ENCODE measurements at places on chromosomes 13 and 19. TPM values are rescaled to one million over a fixed set of nuclear protein-coding genes. Genes with fewer than 3 reads are reported as not detected.
A peak's percentile ranks its signal among the peaks of the same experiment; 100 is the strongest.

GRCh38 chr13:39484506-39485313 is 118.3 kb downstream of the LHFPL6 start:
- no peak overlapping the region for H3K4me3 ChIP-seq
- no peak for DNase-seq
- no peak overlapping the region for H3K27ac ChIP-seq

GRCh38 chr13:66926200-66926850 is 303.8 kb downstream of the PCDH9 start:
- H3K4me3 ChIP-seq = no peak overlapping the region
- no peak for DNase-seq
- no peak overlapping the region for H3K27ac ChIP-seq
- no peaks in the 10 kb centered on the region for H3K27me3 ChIP-seq

DNA sequence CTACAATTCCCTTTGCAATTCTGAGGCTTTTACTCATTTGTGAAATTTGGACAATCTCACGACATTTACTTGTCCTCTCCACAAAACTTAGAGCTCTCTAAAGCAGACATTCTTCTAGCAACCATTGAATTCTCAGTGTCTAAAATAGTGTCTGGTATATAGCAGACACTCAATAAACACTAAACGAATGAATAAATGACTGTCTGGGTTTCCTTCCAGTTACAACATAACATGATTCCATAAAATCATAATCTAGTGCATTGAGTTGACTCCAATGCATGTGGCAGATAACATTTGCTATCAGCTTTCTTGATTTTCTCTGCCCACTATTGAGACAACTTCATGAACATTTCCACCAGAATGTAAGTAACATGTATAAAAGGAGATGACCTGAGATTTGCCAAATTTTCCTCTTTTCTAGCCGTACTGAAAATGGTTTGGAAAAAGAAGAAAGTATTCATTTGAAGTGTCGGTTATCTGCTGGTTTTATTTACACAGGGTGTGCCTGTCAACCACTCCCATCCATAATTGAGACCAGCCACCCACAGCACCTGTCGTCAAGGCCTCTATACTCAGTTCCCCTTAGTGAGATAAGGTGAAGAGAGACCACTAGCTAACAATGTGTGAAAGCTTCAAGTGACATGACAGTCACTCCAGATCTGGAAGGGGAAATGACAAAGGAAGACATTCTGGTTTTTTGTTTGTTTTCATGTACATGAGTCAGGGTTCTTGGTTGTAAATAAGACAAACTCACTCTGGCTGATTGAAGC is 4.8 kb upstream of the SERP2 start:
- H3K27ac ChIP-seq = no peak overlapping the region
- DNase-seq = no peak
- H3K4me3 ChIP-seq = no peak overlapping the region
- peaks cover 3% of the 10 kb centered on the region for H3K27me3 ChIP-seq

- no peak for DNase-seq
- no peaks in the 10 kb centered on the region for H3K4me1 ChIP-seq
- no peaks in the 10 kb centered on the region for H3K27me3 ChIP-seq
- H3K4me3 ChIP-seq = no peak overlapping the region
These were observed 116.3 kb upstream of the SLC7A1 start for GRCh38 chr13:29711776-29712175.

GRCh38 chr19:47272448-47273312 is 2.0 kb upstream of the INAFM1 start:
- DNase-seq = no peak
- peak overlapping the region; percentile 95 for H3K27ac ChIP-seq
- no peaks in the 10 kb centered on the region for H3K36me3 ChIP-seq
- H3K4me1 ChIP-seq = peaks cover 3% of the 10 kb centered on the region

- H3K27me3 ChIP-seq = no peaks in the 10 kb centered on the region
- H3K36me3 ChIP-seq = no peaks in the 10 kb centered on the region
- no peak overlapping the region for H3K4me3 ChIP-seq
- DNase-seq = no peak
- no peak overlapping the region for H3K27ac ChIP-seq
These were observed 909.8 kb downstream of the EFNB2 start for GRCh38 chr13:105625691-105626090.

GRCh38 chr19:35755550-35756376 is 1.1 kb downstream of the HSPB6 start:
- H3K36me3 ChIP-seq = no peaks in the 10 kb centered on the region
- H3K27me3 ChIP-seq = peaks cover 4% of the 10 kb centered on the region
- no peak overlapping the region for H3K4me3 ChIP-seq

IGFLR1 gene
- total RNA-seq = 61.4 TPM

ZNF709 gene
- total RNA-seq = 8.0 TPM

PRKCG gene
- total RNA-seq = not detected

RASAL3 gene
- 138 TPM for total RNA-seq

CATSPERD gene
- total RNA-seq = not detected
